Activated CD4-positive, alpha-beta T cell treated with anti-CD3 and anti-CD28 coated beads, Interleukin-2, amount 10 ng/mL, durations not matched to agents 7 days and 5 days (primary cell): ENCODE measurements at places on chromosomes 6 and 20.

DNA sequence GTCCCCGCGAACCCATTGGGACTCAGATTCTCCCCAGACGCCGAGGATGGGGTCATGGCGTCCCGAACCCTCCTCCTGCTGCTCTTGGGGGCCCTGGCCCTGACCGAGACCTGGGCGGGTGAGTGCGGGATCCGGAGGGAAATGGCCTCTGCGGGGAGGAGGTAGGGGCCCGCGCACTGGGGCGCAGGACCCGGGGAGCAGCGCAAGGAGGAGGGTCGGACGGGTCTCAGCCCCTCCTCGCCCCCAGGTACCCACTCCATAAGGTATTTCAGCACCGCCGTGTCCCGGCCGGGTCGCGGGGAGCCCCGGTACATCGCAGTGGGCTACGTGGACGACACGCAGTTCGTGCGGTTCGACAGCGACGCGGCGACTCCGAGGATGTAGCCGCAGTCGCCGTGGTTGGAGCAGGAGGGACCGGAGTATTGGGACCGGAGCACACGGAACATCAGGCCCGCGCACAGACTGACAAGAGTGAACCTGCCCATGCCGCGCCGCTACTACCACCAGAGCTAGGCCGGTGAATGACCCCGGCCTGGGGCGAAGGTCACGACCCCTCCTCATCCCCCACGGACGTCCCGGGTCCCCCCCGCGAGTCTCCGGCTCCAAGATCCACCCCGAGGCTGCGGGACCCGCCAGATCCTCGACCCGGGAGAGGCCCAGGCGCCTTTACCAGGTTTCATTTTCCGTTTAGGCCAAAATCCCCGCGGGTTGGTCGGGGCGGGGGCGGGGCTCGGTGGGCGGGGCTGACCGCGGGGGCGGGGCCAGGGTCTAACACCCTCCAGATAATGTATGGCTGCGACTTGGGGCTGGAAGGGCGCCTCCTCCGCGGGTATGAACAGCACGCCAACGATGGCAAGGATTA is 15.7 kb upstream of the HLA-A start:
- H3K4me3 ChIP-seq = peak overlapping the region; percentile 81
- DNase-seq = peak; percentile 91
- H3K27me3 ChIP-seq = no peaks in the 10 kb centered on the region
- peaks cover 18% of the 10 kb centered on the region for H3K36me3 ChIP-seq
- peaks cover 41% of the 10 kb centered on the region for H3K4me1 ChIP-seq

- H3K27ac ChIP-seq = no peak overlapping the region
- DNase-seq = no peak
- H3K27me3 ChIP-seq = peaks cover 4% of the 10 kb centered on the region
- no peak overlapping the region for H3K4me3 ChIP-seq
- H3K4me1 ChIP-seq = peaks cover 45% of the 10 kb centered on the region
- H3K36me3 ChIP-seq = no peaks in the 10 kb centered on the region
Measured at GRCh38 chr6:144066741-144067484, 28.5 kb downstream of the SF3B5 start.

DNA sequence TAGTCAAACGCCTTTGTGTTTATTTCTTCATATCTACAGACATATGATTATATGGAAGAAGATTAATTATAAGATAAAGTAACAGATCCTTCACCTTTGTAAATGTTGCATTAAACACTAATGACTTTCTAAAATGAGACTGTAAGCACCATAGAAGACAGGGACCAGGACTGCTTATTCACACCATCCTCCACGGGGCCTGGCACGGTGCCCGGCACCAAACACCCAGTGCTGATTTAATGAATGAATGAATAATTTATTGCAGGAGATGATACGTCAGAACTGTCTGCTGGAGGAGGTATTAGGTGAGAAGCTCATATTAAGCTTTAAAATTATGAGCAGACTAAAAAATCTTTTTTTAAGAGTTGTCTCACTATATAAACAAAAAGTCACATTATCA is 88.3 kb downstream of the SLX4IP start:
- H3K4me1 ChIP-seq = peaks cover 38% of the 10 kb centered on the region
- H3K4me3 ChIP-seq = no peak overlapping the region
- H3K27me3 ChIP-seq = no peaks in the 10 kb centered on the region
- H3K36me3 ChIP-seq = peaks cover 7% of the 10 kb centered on the region
- no peak overlapping the region for H3K27ac ChIP-seq

- peaks cover under 1% of the 10 kb centered on the region for H3K36me3 ChIP-seq
- DNase-seq = no peak
- H3K27ac ChIP-seq = no peak overlapping the region
Measured at GRCh38 chr6:15936503-15936902, 192.4 kb upstream of the MYLIP start.

- H3K4me3 ChIP-seq = peak overlapping the region; percentile 48
- peak overlapping the region; percentile 82 for H3K27ac ChIP-seq
- peaks cover 33% of the 10 kb centered on the region for H3K4me1 ChIP-seq
- H3K36me3 ChIP-seq = peaks cover 11% of the 10 kb centered on the region
- DNase-seq = no peak
Measured at GRCh38 chr6:16712931-16713484, 48.3 kb downstream of the ATXN1 start.

GRCh38 chr6:96913621-96914020 is 10.9 kb upstream of the KLHL32 start:
- peaks cover 16% of the 10 kb centered on the region for H3K27me3 ChIP-seq
- H3K27ac ChIP-seq = no peak overlapping the region
- no peaks in the 10 kb centered on the region for H3K4me1 ChIP-seq
- DNase-seq = no peak

GRCh38 chr6:132333639-132334520 is 67.4 kb downstream of the MOXD1 start:
- H3K27me3 ChIP-seq = no peaks in the 10 kb centered on the region
- H3K36me3 ChIP-seq = no peaks in the 10 kb centered on the region
- H3K4me1 ChIP-seq = no peaks in the 10 kb centered on the region
- no peak overlapping the region for H3K27ac ChIP-seq
- no peak overlapping the region for H3K4me3 ChIP-seq
- no peak for DNase-seq
